ENCODE measurements at places on chromosomes 6 and 20. TPM values are rescaled to one million over a fixed set of nuclear protein-coding genes. Genes with fewer than 3 reads are reported as not detected.

DNA sequence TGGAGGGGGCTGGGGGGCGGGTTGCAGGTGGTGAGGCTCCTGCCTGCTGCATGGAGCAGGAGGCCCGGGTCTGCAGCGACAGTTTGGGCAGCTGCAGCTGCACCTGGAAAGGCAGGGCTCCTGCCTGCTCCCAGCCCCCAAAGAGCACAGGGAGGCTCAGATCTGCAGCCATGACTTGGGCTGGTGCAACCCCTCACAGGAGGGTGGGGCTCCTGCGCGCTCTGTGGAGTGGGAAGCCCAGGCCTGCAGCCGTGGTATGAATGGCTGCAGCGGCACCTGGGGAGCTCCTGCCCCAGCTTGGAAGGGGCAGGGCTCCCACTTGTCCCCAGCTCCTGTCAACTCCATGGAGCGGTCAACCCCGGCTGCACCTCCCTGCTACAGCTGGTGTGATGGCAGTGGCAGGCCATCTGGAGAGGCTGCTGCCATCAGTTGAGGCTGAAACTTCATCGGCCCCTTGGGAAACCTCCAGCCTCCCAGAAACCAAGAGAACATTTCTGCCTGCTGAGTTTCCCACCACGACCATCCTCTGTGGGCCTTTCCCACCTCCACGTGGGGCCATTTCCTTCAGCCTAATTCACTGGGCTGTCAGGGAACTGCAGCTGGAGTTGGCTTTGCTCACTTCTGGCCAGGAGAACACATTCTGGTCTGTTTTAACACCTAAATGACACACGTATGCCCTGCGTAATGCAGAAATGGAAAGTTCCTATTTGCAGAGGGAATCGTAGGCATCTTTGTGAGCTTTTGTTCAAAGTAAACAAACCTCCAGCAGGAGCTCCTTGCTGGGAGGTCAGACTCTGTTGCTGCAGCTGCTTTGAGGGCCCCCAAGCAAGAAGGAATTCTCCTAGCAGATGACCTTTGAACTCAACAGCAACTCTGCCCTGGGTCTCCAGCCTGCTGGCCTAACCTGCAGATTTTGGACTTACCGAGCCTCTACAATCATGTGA lies 429.0 kb downstream of the PREX1 start:
- no peak for DNase-seq

- DNase-seq = no peak
Observed at GRCh38 chr20:24663496-24663895, 194.1 kb downstream of the SYNDIG1 start.

The TMEM200A gene
- polyA plus RNA-seq = 17.4 TPM

GRCh38 chr20:36015806-36016403 lies 47.5 kb downstream of the CNBD2 start:
- DNase-seq = no peak

The PROCR gene
- polyA plus RNA-seq = 44.0 TPM

The BANF2 gene
- not detected for polyA plus RNA-seq

DNA sequence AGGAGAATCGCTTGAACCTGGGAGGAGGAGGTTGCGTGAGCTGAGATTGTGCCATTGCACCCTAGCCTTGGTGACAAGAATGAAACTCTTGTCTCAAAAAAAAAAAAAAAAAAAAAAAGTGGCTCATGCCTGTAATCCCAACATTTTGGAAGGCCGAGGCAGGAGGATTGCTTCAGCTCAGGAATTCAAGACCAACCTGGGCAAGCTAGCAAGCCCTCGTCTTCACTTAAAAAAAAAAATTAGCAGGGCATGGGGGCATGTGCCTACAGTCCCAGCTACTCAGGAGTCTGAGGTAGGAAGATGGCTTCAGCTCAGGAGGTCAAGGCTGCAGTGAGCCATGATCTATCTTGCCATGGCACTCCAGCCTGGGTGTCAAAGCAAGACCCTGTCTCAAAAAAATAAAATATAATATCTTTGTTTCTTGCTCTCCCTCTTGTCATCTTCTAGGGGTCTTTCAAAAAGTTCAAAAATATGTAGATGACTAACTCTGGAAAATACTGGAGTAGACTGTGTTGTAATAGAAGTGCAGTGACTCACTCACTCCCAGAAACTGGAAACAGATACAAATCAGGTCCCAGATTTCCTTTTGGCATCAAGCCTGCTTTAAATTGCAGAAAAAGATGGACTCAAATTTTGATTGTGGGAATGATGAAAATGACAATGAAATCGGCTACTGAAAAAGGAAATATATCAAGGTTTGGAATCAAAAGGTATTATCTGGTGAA lies 2.8 kb upstream of the GINM1 start:
- DNase-seq = peak; percentile 66

- DNase-seq = no peak
Observed at GRCh38 chr6:160070427-160070826, 51.2 kb upstream of the SLC22A1 start.

- DNase-seq = no peak
Observed at GRCh38 chr6:154558984-154559383, 48.5 kb upstream of the CNKSR3 start.
